ENCODE measurements at places on chromosomes 1 and 21. TPM values are rescaled to one million over a fixed set of nuclear protein-coding genes. Genes with fewer than 3 reads are reported as not detected.

DNA sequence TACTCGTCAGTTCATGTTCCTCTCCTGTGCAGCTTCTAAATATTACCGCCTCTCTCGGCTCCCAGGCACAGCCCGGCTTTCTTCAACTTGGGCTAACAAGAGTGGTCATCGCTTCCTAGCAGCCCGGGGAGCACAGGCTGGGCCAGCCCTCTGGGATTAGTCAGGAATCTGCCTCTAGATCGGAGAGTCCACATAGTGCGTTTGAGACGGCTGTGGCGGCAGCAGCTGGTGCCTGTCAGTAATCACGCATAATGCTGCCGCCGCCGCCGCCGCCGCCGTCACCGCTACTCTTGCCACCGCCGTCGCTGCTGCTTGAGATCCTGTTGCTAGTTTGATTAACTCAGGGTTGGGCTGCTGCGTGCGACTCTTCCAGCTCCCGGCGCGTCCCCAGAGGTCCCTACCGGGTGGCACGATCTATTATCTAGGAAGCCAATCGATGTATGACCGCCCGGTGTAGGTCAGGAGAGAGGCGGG, at the start of gene RXRG:
RXRG (minus strand) TSS at position 230 of the 474 bp plus-strand sequence. CDS start 233 bp downstream, outside the sequence.
- no peak for DNase-seq

DNA sequence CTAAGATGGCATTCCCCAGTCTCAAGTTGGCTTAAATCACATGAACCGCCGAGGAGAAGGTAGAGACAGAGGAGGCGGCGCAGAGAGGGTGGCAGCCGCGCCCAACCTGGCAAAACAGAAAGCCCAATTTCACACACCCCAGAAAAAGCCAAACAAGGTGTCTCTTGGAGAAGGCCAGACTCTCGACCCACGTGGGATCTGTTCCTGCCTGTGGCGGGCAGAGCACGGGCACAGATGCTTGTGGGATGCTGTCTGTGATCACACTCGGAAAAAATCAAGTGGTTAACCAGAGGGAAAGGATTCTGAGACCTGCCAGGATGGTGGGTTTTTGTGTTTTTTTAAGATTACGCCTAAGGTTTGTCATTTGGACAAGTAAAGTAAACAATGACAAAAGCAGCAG, 80.7 kb downstream of the MRPL37 start:
- no peak for DNase-seq

DNA sequence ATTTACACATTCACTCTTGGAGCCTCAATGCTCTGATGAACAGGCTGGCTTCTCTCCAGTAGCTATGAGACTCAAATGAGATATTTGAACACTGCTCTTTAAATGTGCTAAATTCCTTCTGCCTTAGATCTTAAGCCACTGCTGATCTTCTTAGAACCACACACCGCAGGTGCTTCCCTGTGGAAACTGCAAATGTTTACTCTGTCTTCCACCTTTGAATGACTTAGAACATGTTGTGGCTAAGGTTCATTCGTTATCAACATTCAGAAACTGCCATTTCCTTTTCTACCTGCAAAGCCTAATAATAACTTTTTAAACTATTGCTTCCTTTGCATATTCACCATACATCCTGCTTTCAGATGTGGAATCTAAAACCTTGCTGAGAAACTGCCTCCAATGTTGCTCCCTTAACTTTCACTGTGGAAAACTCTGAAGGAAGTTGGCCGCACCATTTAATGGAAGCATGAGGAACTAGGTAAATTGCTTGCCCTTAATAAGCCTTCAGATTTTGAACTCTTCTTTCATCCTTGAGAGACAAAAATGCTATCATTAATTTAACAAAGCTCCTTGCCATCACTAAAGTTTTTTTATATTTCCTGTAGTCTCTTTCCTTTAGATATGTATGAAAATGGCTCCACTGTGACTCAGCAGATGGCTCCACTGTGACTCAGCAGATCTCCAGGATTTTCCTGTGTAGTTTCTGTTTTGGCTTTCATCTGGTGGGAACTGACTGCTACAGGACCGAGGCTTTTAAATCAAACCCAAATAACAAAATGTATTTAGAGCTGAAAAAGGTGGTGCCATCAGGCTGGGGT, 143.8 kb downstream of the TNFSF18 start:
- no peak for DNase-seq

- DNase-seq = no peak
These were observed 19.1 kb upstream of the SLC5A9 start for GRCh38 chr1:48203287-48203900.

- no peak for DNase-seq
These were observed 62.4 kb downstream of the DIRAS3 start for GRCh38 chr1:67988066-67988465.

DNA sequence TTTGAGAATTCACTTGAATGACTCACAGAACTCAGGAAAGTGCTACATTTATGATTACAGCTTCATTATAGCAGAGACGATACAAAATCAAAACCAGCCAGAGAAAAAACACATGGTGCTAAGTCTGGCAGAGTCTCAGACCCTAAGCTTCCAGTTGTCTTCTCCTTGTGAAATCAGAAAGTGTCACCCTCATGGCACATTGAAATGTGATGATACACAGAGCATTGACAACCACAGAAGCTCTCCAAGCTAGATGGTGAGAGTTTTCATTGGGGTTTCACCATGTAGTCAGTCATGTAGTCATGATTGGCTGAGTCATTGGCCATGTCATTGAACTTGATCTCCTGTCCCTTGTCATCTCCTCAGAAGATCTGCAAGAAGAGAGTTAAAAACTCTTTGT, 526.6 kb downstream of the MRPL39 start:
- DNase-seq = no peak

DNA sequence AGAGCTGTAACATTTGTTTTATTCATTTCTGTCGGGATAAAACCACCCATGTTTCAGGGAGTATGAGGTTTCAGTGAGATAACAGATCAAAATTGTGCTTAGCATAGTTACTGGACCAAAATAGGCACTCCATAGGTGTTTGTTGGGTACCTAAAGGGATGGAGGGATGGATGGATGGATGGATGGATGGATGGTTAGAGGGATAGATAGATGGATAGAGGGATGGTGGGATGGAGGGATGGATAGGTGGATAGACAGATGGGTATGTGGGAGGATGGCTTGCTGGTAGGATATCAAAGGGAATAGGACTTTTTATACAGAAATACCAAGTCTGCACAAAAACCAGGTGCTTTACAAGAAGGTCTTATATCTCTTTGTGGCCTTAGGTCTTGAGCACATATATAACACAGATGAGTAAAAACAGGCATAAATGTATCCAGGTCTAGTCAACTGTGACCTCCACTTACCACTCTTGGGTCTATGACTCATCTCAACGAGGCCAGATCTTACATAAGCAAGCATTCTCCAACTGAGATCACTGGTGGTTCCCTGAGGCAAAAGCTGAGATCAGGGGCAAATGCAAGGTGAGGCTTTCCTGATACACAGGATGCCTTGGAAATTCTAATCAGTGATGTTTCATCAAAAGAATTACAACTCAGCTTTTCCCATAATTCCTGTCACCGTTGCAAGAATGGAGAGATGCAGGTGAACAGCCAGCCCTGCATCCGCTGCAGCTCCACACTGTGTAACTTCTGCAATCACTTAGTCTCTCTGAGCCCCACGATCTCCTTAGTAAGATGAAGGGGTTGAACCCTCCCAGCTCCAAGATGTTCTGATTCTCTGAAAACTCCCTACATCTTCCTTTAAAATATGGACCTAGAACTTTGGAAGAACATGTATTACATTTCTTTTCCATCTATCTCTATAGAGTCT, 32.0 kb downstream of the PTAFR start:
- DNase-seq = no peak

DNA sequence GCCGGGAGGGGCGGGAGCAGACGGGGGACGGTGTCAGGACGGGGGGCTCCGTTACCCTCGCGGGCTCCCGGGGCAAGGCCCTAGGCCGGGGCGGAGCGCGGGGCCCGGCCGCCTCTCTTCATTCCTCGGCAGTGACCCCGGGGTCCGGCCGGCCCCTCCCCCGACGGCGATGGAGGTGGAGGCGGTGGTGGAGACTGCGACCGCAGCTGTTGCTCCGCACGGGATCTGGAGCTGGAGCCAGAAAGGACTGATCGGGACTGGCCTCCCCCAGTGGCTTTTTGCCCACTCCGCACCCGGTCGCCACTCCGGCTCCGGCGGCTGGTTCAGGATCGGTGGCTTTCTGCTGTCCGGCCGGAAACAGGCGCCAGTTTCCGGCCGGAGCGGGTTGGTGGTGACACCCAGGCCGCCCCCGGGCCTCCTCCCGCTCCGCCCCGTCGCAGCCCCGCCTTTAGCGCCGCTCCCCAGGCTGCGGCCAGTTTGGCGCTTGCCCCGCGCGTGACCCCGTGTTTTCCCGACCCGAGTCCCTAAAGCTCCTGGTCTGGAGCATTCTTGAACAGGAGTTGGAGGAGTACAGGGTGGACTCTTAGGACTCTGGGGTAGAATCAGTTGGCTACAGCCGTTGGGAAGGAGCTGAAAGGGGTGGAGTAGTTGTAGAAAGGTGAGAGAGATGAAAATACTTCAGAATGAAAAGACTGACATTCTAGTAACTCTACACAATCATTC, at the start of gene OTUD7B:
OTUD7B (minus strand) TSS at position 334 of the 723 bp plus-strand sequence. CDS start 33,216 bp downstream, outside the sequence.
- DNase-seq = peak; percentile 24

GRCh38 chr1:181131255-181131941, 42.9 kb downstream of the IER5 start:
- DNase-seq = no peak

DNA sequence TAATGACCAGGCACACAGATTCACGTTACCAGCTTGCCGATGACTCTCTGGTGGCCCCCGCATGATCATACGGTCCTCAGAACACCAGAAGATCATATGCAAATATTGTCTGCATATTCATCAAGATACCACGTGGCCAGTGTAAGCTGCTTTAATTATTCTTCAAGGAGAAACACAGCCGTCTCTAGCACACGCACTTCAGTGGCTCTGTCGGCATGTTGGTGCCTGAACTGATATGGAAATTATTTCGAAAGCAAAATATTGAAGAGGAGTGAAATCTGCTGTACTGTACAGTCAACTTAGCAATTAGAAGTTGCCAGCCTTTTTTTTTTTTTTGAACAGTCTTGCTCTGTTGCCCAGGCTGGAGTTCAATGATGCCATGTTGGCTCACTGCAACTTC, 5.9 kb upstream of the KIF26B start:
- no peak for DNase-seq

GRCh38 chr1:188027613-188028012, 1198.9 kb downstream of the PLA2G4A start:
- no peak for DNase-seq

GRCh38 chr1:107172450-107173170, 31.8 kb downstream of the NTNG1 start:
- DNase-seq = no peak

GRCh38 chr1:56024155-56024554, 555.2 kb downstream of the PLPP3 start:
- no peak for DNase-seq

DNA sequence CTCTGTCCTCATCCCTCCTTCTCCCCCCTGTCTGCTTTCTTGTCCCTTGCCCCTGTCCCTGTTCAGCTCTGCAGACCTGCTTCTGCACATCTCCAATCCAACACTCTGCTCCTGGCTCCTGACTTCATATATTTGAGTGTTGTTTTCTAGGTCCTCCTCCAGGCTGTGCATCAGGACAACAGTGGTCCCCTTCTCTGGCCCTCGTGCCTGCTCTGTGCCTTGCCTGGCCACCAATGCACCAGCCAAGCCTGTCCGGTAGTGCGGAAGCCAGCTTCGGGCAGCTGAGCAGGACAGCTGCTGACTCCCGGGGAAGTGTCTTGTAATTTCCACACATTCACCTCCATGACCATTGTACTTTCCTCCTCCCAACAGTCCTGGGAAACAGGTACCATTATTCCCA, 203.4 kb upstream of the RAB4A start:
- no peak for DNase-seq

GRCh38 chr1:219659684-219660083, 46.8 kb upstream of the ZC3H11B start:
- no peak for DNase-seq

DNA sequence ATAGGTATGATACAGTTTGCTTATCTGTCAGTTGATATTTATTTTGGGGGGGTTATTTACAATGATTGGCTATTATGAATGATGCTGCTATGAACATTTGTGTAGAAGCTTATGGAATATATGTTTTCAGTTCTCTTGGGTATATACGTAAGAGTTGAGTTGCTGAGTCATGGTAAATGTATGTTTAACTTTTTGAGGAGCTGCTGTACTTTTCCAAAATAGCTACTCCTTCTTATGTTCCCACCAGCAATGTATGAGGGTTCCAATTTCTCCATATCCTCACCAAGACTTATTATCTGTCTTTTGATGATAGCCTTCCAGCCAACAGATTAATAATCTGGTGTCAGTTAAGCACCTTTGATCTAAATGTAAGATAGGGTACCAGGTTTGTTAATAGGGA, 11.9 kb downstream of the SOAT1 start:
- no peak for DNase-seq

GRCh38 chr1:185406691-185407009, 89.6 kb upstream of the IVNS1ABP start:
- DNase-seq = no peak

DNA sequence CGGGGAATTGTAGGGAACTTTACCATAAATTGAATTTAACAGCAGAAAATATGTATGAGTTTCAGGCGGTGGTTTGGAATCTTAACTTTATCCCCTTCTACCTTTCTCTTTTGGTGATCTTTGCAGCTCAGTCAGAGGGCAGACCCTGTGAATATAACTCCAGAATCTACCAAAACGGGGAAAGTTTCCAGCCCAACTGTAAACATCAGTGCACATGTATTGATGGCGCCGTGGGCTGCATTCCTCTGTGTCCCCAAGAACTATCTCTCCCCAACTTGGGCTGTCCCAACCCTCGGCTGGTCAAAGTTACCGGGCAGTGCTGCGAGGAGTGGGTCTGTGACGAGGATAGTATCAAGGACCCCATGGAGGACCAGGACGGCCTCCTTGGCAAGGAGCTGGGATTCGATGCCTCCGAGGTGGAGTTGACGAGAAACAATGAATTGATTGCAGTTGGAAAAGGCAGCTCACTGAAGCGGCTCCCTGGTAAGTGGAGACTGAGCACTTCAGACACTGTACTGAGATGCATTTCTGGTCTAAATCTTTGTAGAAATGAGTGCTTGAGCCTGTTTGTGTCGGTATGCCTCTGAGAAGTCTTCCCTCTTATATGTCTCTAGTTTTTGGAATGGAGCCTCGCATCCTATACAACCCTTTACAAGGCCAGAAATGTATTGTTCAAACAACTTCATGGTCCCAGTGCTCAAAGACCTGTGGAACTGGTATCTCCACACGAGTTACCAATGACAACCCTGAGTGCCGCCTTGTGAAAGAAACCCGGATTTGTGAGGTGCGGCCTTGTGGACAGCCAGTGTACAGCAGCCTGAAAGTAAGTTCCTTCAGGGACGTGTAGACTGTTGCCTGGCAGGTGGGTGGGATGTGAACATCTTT, 1.5 kb downstream of the CCN1 start:
- DNase-seq = no peak

Gene PAQR7
- total RNA-seq = 7.0 TPM

Gene SMCP
- not detected for total RNA-seq

Gene INKA2
- total RNA-seq = 7.3 TPM
